Fibroblast of skin of scalp (primary cell): ENCODE measurements at places on chromosomes 6 and 20.

- no peak for DNase-seq
Measured at GRCh38 chr6:157335829-157336228, 12.5 kb upstream of the TMEM242 start.

DNA sequence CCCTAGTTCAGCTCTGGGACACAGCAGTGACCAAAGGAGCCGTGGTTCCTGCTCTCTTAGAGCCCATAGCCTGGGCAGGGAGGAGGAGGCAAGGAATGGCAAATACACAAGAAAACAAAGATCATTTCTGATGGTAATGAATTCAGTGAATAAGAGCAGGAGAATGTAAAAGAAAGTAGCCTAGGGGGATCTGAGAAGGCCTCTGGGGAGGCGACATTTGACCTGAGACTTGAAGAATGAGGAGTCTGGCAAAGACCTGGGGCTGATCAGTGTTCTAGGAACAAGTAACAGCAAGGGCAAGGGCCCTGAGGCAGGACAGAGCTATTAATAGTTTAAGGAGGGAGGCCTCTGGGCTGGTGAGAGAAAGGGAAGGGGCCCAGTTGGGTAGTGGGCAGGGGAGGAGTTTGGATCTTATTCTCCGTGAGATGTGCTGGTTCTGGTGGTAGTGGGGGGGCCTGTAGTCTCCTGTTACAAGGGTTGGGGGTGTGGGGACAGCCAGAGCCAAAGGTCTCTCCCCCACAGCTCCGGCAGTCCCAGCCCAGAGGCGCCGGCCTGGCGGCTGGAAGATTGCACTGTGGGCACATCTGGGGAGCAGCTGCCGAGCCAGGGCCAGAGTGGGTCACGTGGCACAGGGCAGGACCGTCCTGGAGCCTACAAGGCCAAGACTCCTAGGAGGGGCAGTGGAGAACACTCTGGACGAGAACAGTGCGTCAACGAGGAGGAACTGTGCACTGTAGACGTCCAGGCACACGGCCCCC lies 9.3 kb upstream of the ID1 start:
- peak; percentile 88 for DNase-seq

DNA sequence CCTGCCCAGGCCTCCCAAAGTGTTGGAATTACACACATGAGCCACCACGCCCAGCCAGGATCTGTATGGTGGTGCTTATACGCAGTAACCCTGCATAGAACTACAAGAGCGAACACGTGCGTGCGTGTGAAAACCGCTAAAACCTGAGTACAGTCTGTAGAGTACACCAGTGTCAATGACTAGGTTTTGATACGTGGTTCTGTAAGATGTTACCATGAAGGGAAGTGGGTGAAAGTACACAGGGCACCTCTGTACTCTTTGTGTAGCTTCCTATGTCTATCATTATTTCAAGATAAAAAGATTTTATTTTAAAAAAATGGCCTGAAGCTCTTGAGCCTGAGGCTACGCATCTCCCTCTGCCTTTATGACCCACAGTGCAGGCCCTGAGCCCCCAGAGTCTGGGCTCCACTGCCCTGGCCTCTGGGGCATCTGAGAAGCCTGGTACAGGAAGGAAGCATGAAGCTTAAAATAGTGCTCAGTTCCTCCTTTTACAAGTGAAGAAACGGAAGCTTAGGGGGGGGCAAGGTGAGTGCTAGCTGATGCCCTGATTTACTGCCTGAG lies 21.6 kb downstream of the LY86 start:
- DNase-seq, result no peak

- DNase-seq, result no peak
Measured at GRCh38 chr20:46789339-46790028, 80.0 kb downstream of the SLC2A10 start.

DNA sequence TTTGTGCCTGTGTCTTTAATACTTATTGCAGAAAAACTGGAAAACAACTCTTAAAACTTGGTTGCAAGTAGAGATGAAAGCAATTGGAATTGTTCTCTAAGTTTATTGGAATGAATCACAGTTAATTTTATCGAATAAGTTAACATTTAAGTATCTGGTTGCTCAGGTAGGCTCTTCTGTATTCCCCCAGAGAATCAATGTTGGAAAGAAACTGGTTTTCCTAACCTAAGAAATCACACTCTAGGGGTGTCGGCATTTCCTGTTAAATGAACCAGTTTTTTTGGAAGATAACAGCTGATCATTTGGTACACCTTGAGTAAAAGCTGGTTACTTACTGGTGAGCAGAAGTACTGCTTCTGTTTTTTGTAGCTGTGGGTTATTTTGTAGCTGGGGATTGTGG lies 5.2 kb downstream of the TFAP2C start:
- no peak for DNase-seq

- no peak for DNase-seq
Measured at GRCh38 chr20:46592580-46593362, 42.3 kb upstream of the OCSTAMP start.

- DNase-seq, result no peak
Measured at GRCh38 chr20:35451295-35451694, 4.1 kb upstream of the CEP250 start.

DNA sequence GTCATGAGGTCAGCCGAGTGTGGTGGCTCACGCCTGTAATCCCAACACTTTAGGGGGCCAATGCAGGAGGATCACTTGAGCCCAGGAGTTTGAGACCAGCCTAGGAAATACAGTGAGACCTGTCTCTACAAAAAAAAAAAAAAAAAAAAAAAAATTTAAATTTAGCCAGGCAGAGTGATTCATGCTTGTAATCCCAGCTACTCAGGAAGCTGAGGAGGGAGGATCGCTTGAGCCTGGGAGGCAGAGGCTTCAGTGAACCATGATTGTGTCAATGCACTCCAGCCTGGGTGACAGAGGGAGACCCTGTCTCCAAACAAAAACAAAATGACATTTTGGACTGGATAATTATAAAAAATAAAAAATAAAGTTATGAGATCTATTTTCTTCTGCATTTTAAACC lies 56.2 kb downstream of the ADGRF1 start:
- DNase-seq, result no peak

GRCh38 chr6:158848490-158848895 lies 29.3 kb upstream of the EZR start:
- DNase-seq, result no peak

- DNase-seq, result no peak
Measured at GRCh38 chr6:7894262-7895124, 16.1 kb downstream of the TXNDC5 start.

GRCh38 chr6:125793863-125794262 lies 3.1 kb downstream of the NCOA7 start:
- no peak for DNase-seq

DNA sequence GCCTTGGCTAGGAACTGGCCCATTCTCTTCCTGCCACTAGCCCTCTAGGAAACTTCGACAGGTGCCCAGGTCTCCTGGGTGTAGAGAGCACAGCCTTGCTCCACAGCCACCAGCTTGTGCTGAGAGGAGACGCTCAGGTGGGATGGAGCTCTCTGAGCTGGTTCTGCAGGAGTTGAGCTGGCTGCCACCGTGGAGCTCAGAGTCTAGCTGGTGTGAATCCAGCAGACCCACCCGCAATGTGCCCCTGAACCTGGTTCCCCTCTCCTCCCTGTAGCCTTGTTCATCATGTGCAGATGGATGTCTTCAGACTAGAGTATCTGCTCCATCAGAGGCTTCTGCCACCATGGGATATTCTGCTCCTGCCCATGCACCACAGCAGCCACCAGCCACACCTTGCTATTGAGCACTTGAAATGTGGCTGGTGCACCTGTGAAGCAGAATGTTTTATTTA lies 222.5 kb downstream of the SYNDIG1 start:
- no peak for DNase-seq

GRCh38 chr6:37897818-37898515 lies 78.4 kb downstream of the ZFAND3 start:
- no peak for DNase-seq
